ENCODE measurements at places on chromosomes 16 and 17.
A peak's percentile ranks its signal among the peaks of the same experiment; 100 is the strongest.

- no peak for DNase-seq
Measured at GRCh38 chr17:59357929-59358328, 26.5 kb downstream of the YPEL2 start.

DNA sequence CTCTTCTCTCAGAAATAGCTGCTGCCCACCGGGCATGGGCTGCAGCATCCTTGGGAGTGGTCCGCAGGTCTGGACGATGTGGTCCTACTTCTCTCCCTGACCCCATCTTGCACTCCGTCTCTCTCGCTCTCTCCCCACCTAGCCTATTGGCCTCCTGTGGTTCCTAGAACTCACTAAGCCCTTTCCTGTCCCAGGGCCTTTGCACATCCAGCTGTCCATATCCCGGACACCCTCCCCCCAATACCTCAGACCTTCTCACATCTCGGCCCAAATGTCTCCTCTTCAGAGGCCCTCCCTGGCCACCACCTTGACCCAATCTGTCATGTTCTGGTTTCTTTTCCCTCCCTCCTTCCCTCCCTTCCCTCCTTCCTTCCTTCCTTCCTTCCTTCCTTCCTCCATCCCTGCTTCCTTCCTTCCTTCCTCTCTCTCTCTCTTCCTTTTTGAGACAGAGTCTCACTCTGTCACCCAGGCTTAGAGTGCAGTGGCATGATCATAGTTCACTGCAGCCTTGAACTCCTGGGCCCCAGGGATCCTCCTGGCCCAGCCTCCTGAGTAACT is 4.5 kb downstream of the SLC4A1 start:
- no peak for DNase-seq

DNA sequence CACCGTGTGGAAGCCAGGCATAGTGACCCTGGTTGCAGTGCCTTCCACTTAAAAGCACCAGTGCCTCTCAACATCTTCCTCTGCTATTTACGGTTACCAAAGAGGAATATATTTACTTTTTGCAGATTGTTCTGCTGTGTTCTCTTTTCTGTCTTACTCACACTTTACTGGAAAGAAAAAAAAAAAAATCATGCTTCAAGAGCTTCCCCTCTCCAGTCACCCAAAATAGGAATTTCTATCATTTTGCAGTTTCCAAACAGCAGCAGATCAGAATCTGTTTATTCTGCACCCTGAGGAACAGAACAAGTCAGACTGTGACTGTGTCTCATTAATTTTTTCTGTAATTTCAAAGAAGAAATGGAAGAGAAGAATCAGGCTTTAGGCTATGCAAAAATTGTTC is 96.1 kb downstream of the KCNJ2 start:
- DNase-seq = no peak

DNA sequence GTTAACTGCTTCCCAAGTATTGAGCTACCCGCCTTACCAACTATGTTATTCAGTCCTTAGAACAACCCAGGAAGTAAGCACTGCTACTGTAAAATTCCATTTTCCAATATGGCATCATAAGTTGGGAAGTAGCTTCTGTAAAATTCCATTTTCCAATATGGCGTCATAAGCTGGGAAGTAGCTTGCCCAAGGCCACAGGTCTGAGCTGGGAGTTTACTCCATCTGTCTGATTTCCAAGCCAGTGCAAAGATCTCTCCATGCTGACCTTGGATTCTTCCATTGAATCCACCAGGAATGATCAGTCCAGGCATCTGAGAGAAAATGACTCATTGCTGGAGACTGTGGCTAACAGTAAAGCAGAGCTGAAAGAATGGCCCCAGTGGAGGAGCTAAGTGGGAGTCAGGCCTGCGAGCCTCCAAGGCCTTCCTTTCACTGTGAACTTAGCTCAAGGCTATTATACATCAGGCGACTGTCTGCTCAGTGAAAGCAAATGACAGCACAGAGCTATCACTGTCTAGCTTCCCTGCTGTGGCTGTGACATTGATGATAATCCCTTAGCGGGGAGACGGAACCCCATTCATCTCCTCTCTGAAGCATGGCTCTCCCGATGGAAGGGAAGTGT is 430.4 kb downstream of the HAPSTR1 start:
- no peak for DNase-seq

- no peak for DNase-seq
Measured at GRCh38 chr16:76970087-76970744, 220.8 kb upstream of the MON1B start.

GRCh38 chr17:39167476-39167875 is 1.5 kb upstream of the ARL5C start:
- no peak for DNase-seq

DNA sequence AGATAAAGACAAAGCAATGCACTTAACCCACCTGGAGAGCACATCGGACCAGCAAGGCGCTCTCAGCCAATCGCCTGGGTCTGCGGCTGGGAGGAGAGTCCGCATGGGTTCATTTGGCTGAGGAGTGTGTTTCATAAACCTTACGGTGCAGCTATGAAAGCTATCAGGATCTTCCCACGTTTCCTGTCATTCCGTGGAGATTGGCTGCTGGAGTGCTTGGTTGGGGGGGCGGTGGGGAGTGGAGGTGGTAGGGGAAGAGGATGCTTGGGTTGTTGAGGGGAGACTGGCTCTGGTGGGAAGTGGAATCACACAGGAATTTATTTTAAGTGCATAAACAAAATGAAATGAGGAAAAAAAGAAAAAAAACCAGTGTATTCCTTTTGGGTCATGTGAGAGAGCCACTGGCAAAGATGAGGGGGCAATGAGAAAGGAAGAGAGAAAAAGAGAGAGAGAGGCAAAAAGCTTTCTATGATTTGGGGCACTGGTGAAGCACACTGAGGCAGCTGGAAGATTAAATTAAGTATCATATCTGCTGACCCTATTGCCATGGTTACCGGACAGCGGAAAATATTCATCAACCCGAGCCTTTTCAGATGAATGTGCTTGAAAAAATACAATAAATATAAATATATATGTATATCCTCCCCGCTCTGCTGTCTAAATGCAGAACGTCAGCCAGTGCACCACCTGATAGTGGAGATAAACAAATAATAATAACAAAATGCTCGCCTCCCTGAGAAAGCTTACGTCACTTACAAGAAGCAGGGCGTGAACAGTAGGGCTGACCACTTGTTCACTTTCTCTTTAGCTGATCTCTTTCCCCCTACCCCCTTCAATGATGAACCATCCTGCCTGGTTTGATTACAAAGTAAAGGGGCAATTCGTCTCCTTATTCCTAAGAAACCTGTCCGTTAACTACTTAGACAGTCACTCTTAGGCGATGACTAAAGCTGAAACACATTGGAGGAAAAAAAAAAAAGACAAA is 457.0 kb upstream of the ZFHX3 start:
- no peak for DNase-seq

DNA sequence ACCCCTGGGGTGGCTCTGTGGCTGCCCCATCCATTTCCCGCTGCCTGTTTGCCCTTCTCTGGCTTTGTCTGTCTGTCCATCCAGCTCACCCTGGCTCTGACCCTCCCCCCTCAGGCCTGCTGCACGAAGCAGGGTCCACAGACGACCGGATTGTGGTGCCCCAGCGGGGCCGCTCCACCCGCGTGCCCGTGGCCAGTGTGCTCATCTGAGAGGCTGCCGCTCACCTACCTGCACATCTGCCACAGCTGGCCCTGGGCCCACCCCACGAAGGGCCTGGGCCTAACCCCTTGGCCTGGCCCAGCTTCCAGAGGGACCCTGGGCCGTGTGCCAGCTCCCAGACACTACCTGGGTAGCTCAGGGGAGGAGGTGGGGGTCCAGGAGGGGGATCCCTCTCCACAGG is 761 bp upstream of the LAT start:
- no peak for DNase-seq

DNA sequence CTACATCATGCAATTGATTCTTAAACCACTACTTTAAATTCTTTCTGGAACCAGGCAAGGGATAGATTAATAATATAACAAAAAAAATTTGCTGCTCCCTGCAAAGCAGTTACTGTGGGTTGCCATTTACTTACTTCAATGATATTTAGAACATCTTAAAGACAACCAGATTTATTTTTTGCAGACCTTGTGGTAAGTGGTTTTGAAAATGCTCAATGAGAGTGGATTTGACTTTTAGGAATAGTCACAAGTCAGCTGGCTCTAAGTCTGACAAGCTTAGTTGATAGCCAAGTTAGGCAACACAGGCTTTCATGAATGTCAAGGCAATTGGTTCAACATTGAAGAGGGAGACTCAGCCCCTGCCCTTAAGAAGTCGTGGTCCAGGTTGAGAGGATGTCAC is 11.8 kb downstream of the MARCHF10 start:
- no peak for DNase-seq

DNA sequence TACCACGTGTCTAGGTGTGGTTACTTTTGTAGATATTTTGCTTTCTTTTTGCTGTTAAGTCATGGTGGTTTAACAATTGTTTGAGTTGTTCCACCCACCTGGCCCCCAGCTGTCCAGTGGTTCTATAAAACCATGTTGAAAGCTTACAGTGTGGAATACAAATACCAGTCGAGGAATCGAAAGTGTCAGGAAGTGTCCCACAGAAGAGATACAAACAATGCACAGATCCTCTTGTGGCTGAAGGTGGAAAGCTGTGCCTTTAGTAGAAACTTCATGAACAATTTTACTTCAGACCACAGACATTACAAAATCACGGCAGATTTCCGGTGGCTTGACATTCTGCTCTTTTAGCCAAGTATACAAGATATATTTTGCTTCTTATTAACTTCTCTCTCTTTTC is 782.4 kb upstream of the SOX9 start:
- DNase-seq = no peak

DNA sequence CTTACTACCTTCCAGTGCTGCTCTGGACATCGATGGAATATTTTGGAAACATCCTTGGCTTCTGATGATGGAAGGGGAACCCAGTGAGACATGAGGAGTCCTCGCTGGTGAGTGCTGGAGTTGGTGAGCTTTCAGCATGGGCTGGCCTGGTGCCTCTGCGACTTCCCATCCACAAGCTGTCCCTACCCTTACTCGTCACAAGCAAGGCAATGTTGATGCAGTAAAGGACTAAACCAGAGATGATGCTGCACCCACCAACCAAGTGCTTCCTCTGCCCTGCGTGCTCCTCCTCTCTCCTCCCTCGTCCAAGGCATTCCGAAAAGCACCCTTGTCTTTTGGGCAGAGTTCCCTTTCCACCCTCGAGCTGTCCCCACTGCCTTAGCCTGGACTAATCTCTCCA is 154.7 kb downstream of the GRIN2A start:
- no peak for DNase-seq

- DNase-seq = no peak
Measured at GRCh38 chr16:27226976-27227705, 23.8 kb downstream of the KDM8 start.

- no peak for DNase-seq
Measured at GRCh38 chr17:27496437-27496943, 40.2 kb downstream of the KSR1 start.

DNA sequence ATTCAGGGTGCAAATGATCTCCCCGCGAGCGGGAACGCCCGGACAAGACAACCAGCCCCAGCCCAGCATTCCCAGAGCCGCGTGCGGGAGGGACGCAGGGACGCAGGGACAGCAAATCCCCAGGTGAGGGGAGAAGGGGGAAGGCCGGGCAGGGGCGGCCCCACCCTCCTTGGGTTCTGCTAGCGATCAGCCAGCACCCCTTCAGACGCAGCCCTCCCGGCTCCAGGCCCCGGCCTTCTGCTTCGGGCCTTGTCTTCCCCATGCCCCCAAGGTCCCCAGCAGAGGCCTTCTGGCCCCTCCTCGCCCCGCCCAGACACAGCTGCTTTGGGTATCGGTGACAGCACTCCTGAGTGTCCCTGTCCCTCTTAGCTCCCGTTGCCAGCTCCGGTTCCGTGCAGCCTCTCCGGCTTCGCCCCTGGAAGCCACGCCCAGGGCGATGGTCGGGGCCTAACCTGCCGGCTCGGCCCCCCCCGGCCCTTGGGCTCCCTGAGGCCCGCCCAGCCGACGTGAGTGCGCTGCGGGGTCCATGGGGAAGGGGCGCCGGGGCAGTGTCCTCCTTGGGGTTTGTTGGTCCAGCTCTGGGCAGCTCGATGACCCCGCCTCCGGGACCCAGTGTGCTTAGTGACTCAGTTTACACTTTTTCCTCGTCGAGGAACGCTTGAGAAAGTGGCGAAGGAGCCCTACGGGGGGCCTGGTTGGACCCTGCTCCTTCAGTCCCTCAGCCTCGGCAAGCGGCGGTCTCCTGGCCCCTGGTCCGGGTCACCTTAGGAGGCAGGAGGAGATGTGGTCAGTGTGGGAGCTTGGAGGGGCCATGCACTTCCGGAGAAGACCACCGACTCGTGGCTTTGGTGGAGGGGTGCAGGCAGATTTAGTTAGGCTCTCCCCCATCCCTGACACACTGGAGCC is 50.5 kb upstream of the AMZ2 start:
- peak; percentile 34 for DNase-seq

- DNase-seq = no peak
Measured at GRCh38 chr16:17302214-17302613, 168.5 kb downstream of the XYLT1 start.

DNA sequence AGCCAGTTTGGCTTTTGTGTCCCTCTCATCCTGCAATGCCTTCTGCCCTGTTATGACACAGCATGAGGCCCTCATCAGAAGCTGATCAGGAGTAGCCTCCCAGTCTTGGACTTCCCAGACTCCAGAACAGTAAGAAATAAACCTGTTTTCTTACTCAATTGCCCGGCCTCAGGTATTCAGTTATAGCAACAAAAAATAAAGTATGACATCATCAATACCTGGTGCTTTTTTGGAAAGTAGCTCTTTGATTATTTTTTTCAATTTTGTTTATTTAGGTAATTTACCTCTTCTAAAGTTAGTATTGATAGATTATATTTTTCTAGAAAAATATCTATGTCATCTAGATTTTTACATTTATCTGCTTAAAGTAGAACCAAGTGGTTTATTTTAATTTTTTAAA is 112.8 kb upstream of the CES5A start:
- DNase-seq = no peak

DNA sequence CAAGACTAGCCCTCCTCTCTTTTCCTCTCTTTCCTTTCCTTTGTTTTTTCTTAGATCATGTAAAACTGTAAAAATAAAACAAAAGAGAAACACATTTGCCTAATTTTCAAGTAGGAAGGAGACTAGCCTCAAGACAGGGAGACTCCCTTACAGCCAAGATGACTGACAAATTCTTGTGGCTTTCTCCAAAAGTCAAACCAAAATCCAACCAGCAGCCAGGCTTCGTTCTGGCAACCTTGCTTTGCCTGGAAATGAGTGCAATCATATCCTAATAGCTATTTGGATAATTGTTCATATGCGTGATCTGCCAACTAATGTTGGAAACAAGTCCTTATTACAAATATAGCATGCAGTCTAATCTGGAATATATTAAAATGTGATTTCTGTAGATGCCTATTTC is 868.9 kb upstream of the SOX9 start:
- DNase-seq = no peak

DNA sequence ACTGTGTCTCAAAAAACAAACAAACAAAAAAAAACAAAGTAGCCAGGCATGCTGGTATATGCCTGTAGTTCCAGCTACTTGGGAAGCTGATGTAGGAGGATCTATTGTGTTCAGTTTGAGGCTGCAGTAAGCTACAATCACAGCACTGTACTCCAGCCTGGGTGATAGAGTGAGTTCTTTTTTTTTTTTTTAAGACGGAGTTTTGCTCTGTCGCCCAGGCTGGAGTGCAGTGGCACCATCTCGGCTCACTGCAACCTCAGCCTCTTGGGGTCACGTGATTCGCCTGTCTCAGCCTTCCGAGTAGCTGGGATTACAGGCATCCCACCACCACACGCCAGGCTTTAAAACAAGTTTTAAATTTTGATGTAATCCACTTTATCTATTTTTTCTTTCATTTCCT is 80.2 kb upstream of the STAC2 start:
- no peak for DNase-seq

GRCh38 chr16:58025351-58026138 is at the start of gene MMP15:
Gene MMP15, plus strand, starts transcription at chr16:58025754. Its CDS starts 597 bp downstream, at chr16:58026351.
- DNase-seq = peak; percentile 35

- no peak for DNase-seq
Measured at GRCh38 chr17:48615047-48615962, at the start of gene HOXB8. Gene HOXB8, minus strand, starts transcription at chr17:48615292. Its CDS starts 588 bp downstream, at chr17:48614704.
